Breast epithelium (tissue), 4 donors: ENCODE measurements at places on chromosomes 2 and 18. TPM values are rescaled to one million over a fixed set of nuclear protein-coding genes. Genes with fewer than 3 reads are reported as not detected.

DNA sequence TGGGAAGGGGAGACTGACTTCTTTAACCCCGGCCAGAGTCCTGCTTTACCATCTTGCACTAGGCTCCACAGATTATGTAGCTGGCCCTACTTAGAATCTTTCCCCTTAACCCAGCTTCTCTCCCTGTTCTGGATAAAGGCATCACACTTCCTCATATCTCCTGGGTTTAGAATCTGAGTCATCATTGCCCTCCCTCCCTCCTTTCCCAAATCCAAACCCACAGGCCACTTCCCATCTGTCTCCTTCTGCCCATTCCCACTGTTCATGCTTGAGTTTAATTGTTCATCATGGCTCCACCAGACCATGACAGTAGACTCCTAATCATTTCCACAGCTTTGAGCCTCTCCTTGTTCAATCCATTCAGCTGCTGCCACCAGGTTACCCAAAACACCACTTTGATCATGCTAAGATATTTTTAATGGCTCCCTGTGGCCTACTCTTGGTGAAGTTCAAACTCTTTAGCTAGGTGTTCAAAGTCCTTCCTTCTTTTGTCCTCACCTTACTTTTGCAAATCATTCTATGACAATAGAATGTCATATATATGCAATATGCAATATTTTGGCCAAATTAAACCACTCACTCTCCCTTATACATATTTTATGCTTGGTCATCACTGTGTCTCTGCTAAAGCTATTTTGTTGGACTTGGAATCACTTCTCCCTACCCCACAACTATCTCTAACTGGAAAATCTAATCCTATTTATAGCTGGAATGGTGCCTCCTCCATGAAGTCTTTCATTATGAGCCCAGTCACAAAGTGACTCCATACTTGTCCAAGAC is 5.5 kb downstream of the PDE11A start:
- DNase-seq = no peak
- no peaks in the 10 kb centered on the region for H3K4me1 ChIP-seq
- H3K36me3 ChIP-seq = no peaks in the 10 kb centered on the region
- no peak overlapping the region for H3K4me3 ChIP-seq

GRCh38 chr18:42636309-42636708 is 479.2 kb downstream of the RIT2 start:
- H3K27me3 ChIP-seq = no peaks in the 10 kb centered on the region
- H3K36me3 ChIP-seq = no peaks in the 10 kb centered on the region
- DNase-seq = no peak

- H3K27ac ChIP-seq = no peak overlapping the region
- no peak for DNase-seq
- no peaks in the 10 kb centered on the region for H3K4me1 ChIP-seq
Measured at GRCh38 chr2:221480821-221481220, 91.3 kb downstream of the EPHA4 start.

DNA sequence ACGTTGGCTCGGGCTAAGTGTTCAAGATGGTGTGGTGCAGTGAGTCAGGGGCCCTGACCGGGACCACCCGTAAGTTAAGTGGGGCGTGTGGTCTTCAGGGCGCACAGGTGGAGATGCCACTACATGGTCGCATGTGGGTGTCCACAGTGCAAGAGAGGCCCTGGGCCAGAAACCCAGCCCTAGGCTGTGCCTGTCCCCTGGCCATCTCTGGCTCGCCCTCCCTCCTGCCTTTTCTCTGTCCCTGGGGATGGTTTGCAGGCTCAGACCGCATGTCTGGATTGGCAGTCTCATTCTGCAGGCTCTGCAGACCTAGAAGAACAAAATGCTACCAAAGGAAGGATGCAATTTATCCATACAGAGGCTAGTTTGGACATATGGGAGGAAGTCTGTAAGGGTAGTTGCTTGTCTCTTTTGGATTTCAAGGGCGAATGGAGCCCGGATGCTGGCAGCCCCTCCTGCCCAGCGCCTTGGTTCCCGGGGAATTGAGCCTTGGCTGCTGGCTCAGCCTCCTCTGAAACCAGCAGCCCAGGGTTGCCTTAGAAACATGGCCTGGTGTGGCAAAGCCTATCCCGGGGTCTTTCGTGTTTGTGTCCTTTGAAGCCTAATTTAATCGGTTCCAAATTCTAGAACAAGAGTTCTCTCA is 417.5 kb upstream of the HS6ST1 start:
- H3K27ac ChIP-seq = no peak overlapping the region
- H3K27me3 ChIP-seq = no peaks in the 10 kb centered on the region
- no peaks in the 10 kb centered on the region for H3K36me3 ChIP-seq
- H3K4me3 ChIP-seq = peak overlapping the region; percentile 59

DNA sequence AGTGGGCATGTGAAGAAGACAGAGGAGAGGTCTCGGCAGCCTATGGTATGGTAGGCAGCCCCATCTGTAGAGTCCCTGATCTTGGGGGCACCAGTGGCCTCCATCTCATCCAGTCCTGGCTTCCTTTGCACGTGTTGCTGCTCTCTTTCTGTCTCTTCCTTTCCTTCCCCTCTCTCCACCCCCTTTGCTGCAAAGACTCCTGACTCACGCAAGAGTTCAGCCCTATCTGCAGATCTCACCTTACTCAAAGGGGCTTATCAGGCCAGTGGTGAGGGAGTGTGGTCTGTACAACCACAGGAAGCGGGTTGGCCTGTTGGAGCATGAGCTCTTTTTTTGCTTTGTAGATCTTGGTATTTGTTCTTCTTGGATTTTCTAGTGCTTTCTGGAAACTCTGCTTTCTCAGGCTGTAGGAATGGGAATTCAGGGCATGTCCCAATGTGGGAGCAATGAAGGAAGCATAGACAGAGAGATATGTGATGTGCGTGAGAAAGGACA is 14.6 kb upstream of the NT5DC4 start:
- no peaks in the 10 kb centered on the region for H3K27me3 ChIP-seq
- no peaks in the 10 kb centered on the region for H3K4me1 ChIP-seq
- no peak overlapping the region for H3K27ac ChIP-seq
- no peak for DNase-seq
- no peak overlapping the region for H3K4me3 ChIP-seq

HJURP gene
- total RNA-seq = not detected

DNA sequence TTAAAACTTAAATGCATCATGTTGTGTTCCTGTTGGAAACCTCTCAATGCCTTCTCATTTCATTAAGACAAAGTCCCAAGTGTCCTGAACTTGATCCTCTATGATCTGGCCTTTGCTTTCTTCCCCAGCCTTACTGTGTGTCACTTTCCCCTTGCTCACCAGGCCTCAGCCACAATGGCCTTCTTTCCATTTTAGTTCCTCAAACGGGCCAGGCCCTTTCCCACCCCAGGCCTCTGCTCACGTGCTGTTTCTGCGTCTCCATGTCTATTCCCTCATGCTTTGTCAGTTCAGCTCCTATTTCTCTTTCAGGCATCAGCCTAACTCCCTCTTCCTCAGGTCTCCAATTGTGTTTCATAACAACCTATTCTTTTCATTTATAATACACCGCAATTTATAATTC is 19.5 kb downstream of the CXCR4 start:
- no peaks in the 10 kb centered on the region for H3K36me3 ChIP-seq
- H3K4me3 ChIP-seq = no peak overlapping the region
- H3K4me1 ChIP-seq = no peaks in the 10 kb centered on the region
- H3K27ac ChIP-seq = no peak overlapping the region

GRCh38 chr2:127591221-127591923 is 54.6 kb upstream of the GPR17 start:
- no peaks in the 10 kb centered on the region for H3K36me3 ChIP-seq
- DNase-seq = no peak
- no peak overlapping the region for H3K27ac ChIP-seq
- no peaks in the 10 kb centered on the region for H3K4me1 ChIP-seq

ST6GAL2 gene
- not detected for total RNA-seq

DNA sequence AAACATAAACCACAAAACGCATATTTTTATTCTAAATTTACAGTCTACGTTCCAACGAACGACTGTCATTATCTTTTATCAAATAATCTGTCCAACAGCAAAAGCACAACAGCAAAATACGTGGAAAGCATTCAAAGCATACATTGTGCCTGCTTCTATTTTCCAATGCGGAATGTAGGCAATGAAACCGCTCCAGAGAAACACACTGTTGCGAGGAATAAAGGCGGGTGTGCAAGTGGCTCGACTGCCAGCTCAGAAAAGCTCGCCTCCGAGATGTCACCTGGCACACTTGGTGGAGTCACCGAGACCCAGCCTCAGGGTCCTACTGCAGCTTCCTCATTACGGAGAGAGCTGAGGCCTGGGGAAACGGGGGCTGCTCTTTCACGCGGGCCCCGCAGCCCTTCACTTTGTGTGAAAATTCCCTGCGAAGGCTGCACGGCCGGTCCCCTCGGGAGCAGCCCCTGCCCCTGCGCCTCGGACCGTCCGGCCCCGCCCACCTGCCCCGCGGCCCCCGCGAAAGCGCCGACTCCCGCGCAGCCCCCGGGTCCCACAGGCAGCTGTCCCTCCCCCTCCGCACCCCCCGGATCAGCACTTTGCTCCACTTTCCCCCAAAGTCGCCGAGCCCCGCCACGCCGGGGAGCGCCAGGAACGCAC is 752 bp downstream of the MGAT4A start:
- H3K36me3 ChIP-seq = no peaks in the 10 kb centered on the region
- DNase-seq = peak; percentile 71
- peak overlapping the region; percentile 79 for H3K4me3 ChIP-seq
- H3K4me1 ChIP-seq = peaks cover 5% of the 10 kb centered on the region
- peak overlapping the region; percentile 90 for H3K27ac ChIP-seq

DNA sequence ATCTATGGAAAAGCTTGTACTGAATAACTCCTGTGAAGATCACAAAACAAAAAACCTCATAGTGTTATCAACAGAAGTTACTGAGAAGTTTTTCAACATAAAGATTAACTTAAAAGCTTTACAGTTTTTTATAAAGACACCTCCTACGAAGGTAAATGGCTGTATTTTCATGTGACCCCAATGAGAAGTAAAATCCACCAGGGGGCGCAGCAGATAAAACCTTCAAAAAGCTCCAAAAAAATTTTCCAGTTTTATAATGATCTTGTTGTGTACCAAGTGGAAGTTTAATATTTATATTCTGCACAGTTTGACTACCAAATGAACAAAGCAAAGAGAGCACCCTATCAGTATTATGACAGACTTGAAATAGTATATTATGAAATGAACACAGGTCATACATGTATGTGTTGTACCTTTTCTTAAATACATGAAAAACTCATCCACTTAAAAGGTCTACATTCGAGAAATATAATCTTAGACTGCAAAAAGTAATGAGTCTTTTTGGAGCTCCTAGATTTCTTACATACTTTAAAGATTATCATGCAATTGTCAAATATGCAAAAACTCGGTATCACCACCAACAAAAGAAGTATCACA is 38.5 kb downstream of the PNO1 start:
- no peaks in the 10 kb centered on the region for H3K36me3 ChIP-seq
- DNase-seq = no peak
- no peak overlapping the region for H3K4me3 ChIP-seq

DNA sequence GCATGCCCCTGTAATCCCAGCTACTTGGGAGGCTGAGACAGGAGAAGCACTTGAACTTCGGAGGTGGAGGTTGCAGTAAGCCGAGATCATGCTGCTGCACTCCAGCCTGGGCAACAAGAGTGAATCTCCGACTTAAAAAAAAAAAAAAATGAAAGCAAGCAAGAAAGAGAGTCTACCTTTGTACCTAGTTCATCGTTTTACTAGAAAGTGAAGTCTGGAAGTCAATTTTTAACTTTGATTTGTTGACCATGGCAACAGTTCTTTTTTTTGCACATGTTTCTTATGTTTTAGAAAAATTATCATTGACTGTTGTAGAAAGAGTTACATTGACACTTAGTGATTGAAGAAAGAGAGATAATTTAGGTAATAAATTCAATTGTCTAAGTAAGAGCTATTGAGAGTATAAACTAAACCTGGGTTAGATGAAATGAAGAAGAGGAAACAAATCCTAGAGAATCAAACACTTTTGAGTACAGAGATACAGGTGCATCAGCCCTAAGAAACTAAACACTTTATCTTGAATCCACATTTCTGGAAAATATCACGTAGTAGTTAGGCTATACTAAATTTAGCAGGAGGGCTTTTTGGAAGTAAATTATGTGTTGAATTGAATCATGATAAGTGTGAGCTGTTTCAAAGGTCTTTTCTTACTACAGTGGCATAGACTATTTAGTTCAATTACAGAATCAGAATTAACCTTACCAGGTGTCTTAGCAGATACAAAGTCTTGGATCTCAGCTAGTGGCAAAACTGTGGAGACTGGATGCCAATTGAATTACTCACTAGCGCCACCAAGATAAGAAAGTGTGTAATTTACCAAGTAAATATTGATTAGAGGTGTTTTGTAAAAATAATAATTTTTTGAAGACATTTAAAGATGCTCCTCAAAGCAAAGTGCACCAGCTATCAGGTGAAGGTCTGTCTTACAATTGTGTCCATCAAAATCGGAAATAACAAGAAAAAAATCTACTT is 303.4 kb upstream of the NRXN1 start:
- no peak for DNase-seq
- H3K36me3 ChIP-seq = peaks cover 5% of the 10 kb centered on the region
- no peaks in the 10 kb centered on the region for H3K27me3 ChIP-seq

DNA sequence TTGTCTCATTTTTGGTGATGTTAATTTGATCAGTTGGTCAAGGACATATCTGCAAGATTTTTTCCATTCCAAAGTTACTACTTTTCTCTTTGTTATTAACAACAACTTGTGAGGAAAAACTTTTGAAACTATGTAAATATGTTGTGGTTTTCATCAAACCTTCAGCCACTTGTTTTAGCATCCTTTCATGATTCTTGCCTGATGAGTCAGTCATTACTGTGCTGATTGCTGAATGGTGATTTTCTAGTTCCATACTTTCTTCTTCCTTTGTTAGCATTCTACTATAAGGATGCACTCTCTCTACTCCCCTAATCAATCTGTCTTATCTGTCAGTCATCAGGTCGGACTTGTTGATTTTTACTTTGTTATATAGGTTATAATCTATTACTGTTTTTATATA is 10.9 kb downstream of the TMEM87B start:
- H3K27me3 ChIP-seq = no peaks in the 10 kb centered on the region
- H3K27ac ChIP-seq = no peak overlapping the region
- no peaks in the 10 kb centered on the region for H3K4me1 ChIP-seq
- H3K4me3 ChIP-seq = no peak overlapping the region
- no peak for DNase-seq

TFCP2L1 gene
- total RNA-seq = 8.3 TPM

DNA sequence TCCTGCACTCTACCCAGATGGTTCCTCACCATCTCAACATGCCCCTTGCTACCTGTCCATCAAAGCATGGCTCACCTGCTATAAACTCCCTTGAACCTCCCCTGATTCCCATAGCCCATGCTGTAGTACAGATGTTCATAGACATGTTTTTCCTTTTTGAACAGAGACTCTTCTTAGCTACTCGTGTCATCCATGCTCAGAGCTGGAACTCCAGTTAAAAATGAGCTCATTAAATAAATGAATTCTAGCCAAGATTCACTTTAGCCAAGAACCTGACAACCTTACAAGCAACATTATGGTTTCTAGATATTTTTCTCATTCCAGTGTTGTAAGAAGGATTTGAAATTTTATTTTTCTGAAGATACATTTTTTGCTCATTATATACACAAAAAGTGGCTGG is 65.0 kb downstream of the SCG2 start:
- H3K27me3 ChIP-seq = no peaks in the 10 kb centered on the region
- no peaks in the 10 kb centered on the region for H3K4me1 ChIP-seq
- H3K27ac ChIP-seq = no peak overlapping the region
